Stimulated activated CD8-positive, alpha-beta memory T cell treated with anti-CD3 and anti-CD28 coated beads, Interleukin-15, amount 100 ng/mL, for 48 hours (primary cell): ENCODE measurements at places on chromosomes 5 and 9.

GRCh38 chr9:135536216-135536615, 9.7 kb upstream of the OBP2A start:
- DNase-seq, result no peak

GRCh38 chr5:161676103-161676502, 9.4 kb upstream of the GABRA6 start:
- DNase-seq, result no peak

- DNase-seq, result no peak
Measured at GRCh38 chr9:77024776-77025545, 5.5 kb downstream of the FOXB2 start.

DNA sequence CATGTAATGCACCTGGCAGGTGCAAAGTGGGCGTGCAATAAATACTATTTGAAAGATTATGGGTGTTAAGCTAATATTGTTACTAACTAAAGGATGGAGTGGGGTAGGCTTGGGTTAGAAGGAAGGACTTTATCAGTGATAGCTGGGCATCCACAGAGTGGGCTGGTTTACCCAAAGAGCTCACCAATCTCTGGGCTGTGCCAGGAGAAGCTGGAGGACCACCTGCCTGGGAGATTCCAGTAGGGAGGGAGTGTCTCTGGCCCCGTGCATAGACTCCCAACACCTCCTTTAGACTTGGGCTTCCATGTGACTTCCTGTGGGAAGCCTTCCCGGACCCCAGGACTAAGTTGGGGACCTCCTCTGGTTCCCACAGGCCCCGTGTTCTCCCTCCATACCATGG, 5.6 kb upstream of the URM1 start:
- no peak for DNase-seq

- DNase-seq, result no peak
Measured at GRCh38 chr5:166948679-166949078, 1342.8 kb upstream of the WWC1 start.

DNA sequence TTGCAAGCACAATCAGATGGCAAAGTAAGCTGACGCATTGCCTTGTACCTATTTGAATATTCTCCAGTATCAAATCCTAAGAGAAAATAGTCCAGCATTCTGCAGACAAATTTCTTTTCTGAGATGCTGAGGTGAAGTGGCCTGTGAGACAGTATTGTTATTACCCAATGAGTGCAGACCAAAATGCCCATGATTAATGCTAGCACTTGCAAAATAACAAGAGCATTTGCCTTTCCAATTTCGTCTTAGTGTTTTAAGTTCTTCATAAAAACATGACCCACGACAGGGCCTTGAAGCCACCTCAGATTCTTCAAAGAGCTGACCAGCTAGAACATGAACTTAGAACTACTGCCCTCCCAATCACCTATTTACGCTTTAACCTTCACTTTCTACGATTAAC, 2.6 kb upstream of the IQGAP2 start:
- DNase-seq, result no peak

DNA sequence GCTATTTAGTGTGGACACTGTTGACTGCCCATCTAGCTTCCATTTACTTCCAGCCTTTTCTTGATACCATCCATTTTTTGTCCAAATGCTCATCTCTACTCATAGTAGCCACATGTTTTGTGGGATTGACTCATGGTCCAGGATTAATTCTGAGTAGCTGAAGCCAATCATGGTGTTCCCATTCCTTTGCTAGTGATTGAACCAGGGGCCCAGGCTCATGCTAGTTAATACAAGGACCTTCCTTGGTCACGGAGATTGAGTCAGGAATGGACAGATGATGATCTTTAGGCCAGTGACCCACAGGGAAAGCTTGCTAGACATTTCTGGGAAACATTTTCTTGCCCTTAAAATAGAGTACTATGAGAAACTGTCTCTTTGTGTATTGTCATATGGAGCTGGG, 272.9 kb upstream of the RIOK2 start:
- no peak for DNase-seq

- no peak for DNase-seq
Measured at GRCh38 chr5:102600964-102601363, 102.2 kb upstream of the SLCO6A1 start.

- no peak for DNase-seq
Measured at GRCh38 chr9:95587021-95587964, 70.5 kb upstream of the PTCH1 start.

DNA sequence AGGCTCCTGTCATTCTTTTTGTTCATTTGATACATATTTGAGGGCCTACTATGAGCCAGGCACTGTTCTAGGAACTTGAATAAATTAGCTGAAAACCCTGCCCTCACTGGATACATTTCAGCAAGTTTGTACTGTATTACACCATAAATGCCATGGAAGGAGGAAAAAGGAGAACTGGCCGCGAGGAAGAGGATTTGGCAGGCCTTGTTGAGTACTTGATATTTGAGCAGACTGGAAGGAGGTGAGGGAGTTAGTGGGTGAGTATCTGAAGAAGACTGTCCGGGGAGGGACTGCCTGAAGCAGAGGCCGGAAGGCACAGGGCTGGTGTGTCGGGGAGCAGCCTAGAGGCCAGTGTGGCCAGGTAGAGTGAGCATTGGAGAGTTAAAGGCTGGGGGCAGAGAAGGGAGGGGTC, 4.5 kb downstream of the SNX30 start:
- no peak for DNase-seq

DNA sequence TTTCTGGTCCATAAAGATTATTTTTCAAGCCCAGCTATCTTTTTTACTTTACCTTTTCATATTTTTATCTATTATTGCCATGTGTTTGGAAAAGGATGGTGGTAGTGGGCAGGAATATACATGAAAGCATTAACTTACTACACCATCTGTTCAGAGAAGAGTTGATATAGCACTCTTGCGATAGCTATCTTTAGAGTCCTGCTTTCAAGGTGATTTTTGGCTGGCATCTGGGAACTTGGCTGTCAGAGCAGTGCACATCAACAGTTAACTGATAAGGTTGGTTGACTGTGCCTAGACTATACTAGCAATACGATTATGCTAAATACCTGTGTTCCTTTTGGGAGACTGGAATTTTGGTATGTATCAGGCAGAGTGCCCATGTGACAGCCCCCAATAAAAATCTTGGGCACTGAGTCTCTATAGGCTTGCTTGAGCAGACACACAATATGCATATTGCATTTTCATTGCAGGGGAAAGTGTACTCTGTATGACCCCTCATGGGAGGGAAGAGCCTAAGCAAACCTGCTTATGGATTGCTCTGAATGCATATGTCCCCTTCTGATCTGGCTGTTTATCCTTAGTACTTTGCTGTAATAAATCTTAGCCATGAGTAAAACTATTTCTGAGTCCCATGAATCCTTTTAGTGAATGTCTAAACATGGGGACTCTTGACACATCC, 227.6 kb upstream of the C9orf72 start:
- DNase-seq, result no peak

- DNase-seq, result no peak
Measured at GRCh38 chr9:126236273-126236672, 90.4 kb upstream of the MVB12B start.

- DNase-seq, result no peak
Measured at GRCh38 chr9:129287619-129288305, 109.7 kb upstream of the IER5L start.

DNA sequence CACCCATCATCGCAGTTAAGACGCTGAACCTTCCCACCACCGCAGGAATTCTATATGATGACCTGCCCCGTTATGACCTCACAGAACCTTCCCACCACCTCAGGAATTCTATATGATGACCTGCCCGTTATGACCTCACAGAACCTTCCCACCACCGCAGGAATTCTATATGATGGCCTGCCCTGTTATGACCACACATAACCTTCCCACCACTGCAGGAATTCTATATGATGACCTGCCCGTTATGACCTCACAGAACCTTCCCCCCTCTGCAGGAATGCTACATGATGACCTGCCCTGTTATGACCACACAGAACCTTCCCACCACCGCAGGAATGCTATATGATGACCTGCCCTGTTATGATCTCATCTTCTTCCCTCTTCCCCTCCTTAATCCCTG, 64.3 kb downstream of the IRX1 start:
- DNase-seq, result no peak

GRCh38 chr5:97097326-97098230, 44.8 kb downstream of the LIX1 start:
- DNase-seq, result no peak

GRCh38 chr5:125634216-125634835, 788.9 kb upstream of the GRAMD2B start:
- no peak for DNase-seq

- no peak for DNase-seq
Measured at GRCh38 chr9:27504259-27504658, 19.8 kb upstream of the IFNK start.

GRCh38 chr5:142307146-142307890, 17.5 kb downstream of the SPRY4 start:
- no peak for DNase-seq

- DNase-seq, result no peak
Measured at GRCh38 chr9:751137-752051, 90.1 kb upstream of the DMRT1 start.

DNA sequence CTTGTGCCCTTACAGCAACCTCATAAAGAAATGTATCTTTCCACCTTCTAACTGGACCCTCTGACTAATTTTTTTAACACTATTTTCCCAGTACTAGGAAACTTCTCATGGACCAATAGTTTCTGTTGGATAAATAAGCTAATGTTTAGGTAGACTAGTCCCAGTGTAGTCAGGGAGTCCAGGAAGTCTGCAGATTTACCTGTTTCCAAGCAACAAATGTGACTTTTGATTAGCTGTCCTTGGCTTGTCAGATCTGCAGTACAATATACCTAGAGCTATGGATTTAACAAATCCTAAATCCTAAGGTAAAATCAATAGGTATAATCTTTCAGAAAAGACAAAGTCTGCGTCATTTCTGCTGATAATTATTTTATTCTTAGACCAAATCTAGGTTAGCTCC, 55.7 kb downstream of the FAM174A start:
- DNase-seq, result no peak

GRCh38 chr9:126614088-126614454, 343 bp downstream of the LMX1B start:
- DNase-seq, result no peak

- DNase-seq, result no peak
Measured at GRCh38 chr5:148791696-148792095, 34.7 kb upstream of the ADRB2 start.

DNA sequence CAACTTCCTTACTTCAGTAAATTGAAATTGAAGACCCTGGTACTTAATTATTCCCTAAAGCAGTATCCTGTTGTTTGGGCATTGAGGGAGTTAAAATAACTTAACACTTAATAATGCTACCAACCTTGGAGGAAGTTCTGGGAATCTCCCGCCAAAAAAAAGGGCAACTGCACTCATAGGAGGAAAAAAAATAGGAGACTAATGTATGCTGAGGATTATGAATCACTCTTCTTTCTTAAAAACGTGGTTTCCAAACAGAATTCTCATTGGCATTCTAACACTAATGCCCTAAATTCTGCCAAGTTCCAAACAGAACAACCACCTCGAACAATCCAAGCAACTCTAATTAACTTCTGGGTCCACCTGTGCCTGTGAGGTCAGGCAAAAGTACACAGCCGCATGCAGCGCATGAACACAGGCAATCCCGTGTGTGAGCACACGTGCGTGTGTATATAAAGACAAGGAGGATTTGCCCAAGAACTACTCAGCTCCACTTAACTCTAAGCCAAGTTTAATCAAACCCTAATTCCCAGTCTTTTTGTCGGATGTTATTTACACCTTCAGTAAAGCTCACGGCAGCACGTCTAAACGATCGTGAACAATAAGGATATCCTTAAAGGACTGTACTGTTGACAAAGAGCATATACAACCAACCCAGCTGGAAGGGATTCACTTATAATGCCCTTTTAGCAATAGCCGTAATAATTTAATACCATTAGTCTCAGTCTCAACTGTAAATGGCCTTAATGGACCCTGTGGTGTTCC, 78.4 kb downstream of the EBF1 start:
- DNase-seq, result no peak

GRCh38 chr5:15431923-15432322, 68.1 kb upstream of the FBXL7 start:
- no peak for DNase-seq

DNA sequence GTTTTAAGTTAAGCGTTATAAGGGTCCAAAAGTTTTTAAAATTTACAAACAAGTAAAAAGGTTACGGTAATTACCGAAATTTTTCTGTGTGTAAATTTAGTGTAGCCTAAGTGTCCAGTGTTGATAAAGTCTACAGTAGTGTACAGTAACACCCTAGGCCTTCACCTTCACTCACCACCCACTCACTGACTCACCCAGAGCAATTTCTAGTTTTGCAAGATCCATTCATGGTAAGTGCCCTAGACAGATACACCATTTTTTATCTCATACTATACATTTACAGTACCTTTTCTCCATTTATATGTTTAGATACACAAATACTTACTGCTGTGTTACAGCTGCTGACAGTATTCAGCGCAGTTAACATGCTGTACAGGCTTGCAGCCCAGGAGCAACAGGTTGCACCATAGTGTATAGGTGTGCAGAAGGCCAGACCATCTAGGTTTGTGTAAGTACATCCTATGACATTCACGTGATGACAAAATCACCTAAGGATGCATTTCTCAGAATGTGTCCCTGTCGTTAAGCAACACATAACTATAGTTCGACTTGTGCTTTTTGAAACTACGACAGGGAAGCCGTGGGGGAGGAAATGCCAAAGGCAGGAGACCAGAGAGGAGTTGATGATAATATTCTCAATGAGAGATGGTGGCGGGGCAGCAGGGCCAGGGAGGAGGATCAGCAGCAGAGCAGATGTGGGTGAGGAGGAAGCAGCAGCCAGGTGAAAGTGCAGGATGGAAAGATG, 48.6 kb downstream of the PSMB7 start:
- no peak for DNase-seq

- DNase-seq, result no peak
Measured at GRCh38 chr5:172817664-172818063, 16.4 kb upstream of the ERGIC1 start.

DNA sequence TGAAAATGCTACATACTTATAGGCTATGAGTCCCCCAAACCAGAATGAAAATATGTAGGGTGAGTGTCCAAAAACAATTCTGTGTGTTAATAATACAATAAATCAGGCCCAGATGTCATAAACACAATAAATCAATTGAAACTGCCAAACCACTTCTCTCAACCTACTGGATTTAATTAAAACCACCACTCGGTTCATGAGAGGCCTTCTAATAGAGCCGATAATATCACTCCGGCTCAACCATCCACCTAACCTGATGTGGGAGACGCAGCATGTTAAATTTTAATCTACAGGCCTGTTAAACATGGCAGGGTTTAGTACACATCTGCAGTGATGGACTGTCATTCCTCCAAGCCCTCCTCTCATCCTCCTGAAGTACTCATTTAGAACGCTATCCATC, 734.5 kb upstream of the ZNF608 start:
- DNase-seq, result no peak

DNA sequence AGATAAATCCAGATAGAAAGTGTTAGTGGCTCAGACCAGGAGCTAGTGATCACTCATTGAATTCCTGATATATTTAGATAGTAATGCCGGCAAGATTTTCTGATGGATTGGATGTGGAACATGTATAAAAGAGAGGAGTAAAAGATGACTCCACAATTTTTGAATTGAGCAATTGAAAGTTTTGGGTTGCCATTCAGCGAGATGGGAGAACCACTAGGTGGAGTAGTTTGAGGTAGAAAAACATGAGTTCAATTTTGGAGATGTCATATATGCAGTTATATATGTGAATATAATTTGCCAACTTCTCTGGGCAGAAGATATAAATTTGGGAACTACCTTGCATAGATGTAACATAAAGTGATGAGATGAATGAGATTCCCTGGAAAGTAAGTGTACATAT, 502.5 kb upstream of the SEMA6A start:
- DNase-seq, result no peak

- DNase-seq, result no peak
Measured at GRCh38 chr5:33984671-33985124, at the start of gene SLC45A2. SLC45A2 (minus strand) TSS chr5:33984693; CDS start chr5:33984583, 110 bp downstream.

GRCh38 chr5:43302481-43302880, 10.7 kb downstream of the HMGCS1 start:
- DNase-seq, result no peak
